NCI-H2227 treated with DMSO at 0.1 percent for 48 hours (cell line): ENCODE measurements at places on chromosomes 12 and 14.

GRCh38 chr12:120404271-120404670, 33.6 kb upstream of the COX6A1 start:
- DNase-seq = no peak

DNA sequence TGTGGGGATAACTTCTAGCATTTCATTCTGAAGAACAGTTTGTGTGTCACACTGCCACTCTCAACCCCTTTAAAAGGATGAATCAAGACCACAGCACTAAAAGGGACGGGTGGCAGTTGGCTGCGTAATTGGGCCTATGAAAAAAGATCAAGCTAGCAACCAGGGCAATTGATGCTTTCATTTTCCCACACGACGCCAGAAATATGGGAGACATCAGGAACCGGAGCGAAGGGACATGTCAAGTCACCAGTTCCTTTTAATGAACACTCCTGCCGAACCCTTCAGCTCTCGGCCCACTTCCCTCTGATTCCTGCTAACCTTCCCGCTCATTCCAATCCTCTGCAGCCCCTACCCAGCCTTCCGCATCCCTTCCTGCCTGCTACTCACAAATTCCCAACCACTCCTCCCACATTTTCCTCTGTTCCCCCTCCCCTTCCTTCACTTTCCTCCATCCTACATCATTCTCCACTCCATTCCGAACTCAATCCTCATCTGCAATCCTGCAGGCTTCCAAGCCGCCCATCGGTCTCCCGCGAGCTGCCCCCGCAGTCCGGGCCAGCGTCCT, 753 bp downstream of the CSRNP2 start:
- peak; percentile 9 for DNase-seq

GRCh38 chr12:90987101-90987500, 17.7 kb downstream of the EPYC start:
- DNase-seq = no peak

DNA sequence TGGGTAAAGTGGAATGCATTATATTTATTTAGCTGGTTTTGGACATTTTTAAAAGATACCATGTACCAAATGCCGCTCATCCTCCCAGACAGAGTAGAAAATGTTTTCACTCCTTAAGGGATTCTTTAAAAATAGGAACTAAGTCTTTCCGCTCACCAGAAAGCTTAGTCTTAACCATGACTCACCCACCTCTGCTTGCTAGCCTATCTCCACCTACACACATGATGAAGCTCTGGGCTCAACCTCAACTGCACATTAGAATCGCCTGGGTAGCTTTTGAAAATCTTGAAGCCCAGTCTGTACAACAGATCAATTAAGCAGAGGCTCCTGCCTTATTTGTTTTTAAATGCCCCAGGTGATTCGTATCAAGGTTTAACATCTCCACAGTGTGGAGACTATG, 260.5 kb downstream of the NEDD1 start:
- DNase-seq = no peak

- no peak for DNase-seq
These were observed 41.4 kb downstream of the TPCN1 start for GRCh38 chr12:113262710-113263109.

- DNase-seq = no peak
These were observed 176.0 kb upstream of the PLEKHA5 start for GRCh38 chr12:18953505-18953904.

DNA sequence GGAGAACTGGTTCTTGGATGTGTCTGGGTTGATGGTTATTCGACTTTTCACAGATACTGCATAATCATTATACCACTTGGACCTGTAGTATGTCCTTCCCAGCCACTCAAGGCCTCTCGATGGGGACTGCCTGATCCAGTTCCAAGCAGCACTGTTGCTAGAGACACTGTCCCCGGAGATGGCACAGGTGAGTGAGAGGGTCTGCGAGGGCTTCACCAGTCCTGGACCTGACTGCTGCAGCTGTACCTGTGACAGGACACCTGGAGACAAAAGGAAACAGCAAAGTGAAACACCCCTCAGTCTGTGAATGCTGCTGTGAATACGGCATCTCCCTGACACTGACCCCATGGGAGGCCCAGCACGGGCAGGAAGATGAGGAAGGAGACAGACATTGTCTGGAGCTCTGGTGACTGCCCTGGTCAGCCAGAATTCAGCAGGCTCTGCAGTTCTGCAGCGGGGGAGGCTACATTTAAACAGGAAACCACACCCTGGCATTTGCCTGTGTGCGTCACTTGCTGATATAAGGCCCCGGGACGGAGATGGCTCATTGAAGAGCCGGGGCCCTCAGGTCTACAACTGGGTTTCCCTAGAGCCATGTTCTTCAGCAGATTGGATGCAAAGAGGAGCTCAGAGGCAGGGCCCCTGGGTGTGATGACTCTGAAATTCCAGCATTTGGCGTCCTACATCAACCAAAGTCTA, 413.6 kb downstream of the TMEM121 start:
- DNase-seq = no peak

DNA sequence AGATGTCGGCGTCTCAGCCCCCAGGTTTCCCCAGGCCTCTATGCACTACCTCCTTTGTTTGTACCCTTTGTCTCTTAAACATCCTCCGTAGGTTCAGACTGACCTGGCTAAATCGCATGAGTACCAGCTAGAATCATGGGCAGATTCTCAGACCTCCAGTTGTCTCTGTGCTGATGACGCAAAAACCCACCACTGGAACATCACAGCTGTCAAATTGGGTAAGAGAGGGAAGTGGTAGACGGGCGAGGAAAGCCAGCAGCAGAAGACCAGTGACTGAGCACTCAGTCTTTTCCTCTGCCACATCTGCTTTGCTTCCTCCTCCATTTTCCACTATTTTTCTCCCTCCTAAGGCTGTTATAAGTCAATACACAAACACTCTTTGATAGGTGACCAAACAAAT, 29.7 kb downstream of the A2ML1 start:
- DNase-seq = no peak

- no peak for DNase-seq
These were observed 42.0 kb downstream of the KITLG start for GRCh38 chr12:88538250-88538649.

DNA sequence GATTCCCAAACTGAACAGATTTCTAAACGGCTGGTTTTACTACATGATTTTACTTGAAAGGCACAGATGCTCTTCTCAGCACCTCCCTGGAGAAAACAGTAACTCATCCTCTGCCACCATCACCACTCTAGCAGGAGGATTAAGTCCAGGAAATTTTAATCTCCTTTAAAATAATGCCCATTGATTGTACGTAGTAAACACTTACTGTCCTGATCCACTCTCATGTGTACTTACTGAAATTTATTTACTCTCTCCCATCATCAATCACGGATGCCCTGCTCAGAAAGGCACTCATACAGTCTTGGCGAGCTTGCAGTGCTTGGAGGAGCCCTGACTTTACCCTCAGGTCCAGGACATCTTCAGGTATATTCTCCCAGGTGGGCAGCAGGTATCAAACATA, 239.8 kb upstream of the EGLN3 start:
- DNase-seq = no peak

GRCh38 chr14:38901791-38902190, 201.2 kb downstream of the SEC23A start:
- no peak for DNase-seq

- no peak for DNase-seq
These were observed 220.5 kb downstream of the BCAT1 start for GRCh38 chr12:24728366-24728765.

- DNase-seq = no peak
These were observed 117.4 kb upstream of the SOX5 start for GRCh38 chr12:24066865-24067264.

DNA sequence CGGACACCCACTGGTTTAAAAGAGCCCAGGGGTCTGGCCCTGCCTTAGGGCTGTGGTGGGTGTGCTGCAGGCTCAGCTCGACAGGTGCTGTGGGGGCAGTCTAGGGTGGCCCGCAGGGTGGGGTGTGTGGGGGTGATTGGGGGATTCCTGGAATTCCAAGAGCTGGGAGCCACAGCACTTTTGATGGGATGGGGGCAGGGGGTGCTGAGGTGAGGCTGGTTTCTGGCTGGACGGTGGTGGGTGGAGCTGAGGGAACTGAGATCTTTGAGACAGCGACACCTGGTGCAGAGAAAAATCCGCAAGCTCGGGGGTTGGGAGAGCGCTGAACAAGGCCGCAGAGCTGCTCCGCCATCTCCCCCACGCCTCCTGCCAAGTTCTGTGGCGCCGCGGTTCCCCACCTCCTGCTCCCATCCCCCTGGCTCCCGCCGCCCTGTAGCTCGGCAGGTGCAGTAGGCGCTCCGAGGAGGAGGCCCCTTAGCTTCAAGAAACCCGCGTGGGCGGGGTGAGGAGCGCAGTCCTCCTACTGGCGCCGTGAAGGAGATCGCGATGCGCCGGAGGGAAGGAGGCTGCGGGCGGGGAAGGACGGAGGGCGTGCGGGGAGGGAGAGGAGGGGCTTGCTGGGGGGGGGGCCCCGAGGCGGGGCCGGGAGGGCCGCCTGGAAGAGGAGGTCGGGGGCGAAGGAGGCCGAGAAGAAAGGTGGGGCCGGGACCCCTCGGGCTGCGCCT, 1.3 kb upstream of the TEDC1 start:
- DNase-seq = peak; percentile 88

GRCh38 chr12:12996209-12996608, 3.9 kb downstream of the HEBP1 start:
- DNase-seq = no peak

- DNase-seq = no peak
These were observed 60.4 kb downstream of the SLC15A4 start for GRCh38 chr12:128763395-128763794.

DNA sequence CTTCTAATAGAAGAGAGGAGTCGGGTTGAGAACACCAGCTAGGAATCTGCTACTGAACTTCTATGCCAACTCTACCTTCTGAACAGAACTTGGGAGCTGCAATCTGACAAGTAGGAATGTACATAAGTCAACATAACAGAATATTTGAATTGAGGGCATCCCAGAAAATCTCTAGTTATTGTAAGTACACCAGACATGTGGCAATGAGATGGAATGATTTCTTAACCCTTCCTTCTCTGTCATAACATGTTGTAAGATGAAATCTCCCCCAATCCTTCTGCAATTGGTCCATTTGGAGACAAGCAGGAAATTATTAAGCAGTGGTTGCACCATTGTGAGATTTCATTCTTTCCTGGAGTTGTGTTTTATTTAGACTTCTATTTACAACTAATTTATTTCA, 68.7 kb upstream of the TMPO start:
- no peak for DNase-seq

- no peak for DNase-seq
These were observed 144.3 kb downstream of the MED13L start for GRCh38 chr12:116133149-116133548.
